ENCODE measurements at places on chromosomes 7 and 10.

DNA sequence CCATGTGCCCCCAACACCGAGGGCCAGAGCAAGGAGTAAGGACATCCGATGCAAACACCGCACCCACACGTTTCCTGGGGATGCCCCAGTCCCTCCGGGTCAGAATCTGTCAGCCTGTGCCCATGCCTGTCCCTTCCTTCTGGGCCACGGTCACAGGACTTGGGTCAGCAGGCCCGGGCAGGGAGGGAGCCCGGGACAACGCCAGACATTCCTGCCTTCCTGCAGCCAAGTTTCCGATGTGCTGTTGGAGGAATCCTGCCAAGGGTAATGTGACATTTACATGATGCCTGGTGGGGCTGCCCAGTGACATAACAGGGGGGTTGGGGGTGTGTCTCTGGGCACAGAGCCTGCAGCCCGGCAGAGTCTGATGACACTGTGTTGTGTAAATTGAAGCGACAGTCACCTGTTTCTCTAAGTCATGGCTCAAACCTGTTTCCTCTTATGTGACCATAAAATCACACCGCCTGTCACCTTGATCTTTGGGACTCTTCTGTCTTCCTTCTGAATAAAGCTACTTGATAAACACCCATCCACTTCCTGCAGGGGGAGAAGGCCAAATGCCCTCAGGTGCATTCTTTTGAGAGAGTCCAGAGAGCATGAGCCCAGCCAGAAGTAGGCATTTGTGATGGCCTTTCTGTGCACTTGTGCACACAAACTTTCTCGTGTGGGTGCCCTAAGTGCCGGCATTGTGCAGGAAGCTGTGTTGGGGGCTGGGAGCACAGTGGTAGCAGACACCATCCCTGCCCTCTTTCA is 175.3 kb upstream of the RHEB start:
- DNase-seq, result no peak

GRCh38 chr7:94182066-94182465 is 177.9 kb upstream of the BET1 start:
- no peak for DNase-seq

GRCh38 chr10:15624401-15625196 is 95.1 kb downstream of the ITGA8 start:
- DNase-seq, result no peak

GRCh38 chr7:22697876-22698606 is 29.0 kb upstream of the IL6 start:
- no peak for DNase-seq

- no peak for DNase-seq
Observed at GRCh38 chr7:98821348-98821747, 48.5 kb downstream of the TMEM130 start.

- DNase-seq, result no peak
Observed at GRCh38 chr10:22459496-22459895, 114.2 kb downstream of the SPAG6 start.

DNA sequence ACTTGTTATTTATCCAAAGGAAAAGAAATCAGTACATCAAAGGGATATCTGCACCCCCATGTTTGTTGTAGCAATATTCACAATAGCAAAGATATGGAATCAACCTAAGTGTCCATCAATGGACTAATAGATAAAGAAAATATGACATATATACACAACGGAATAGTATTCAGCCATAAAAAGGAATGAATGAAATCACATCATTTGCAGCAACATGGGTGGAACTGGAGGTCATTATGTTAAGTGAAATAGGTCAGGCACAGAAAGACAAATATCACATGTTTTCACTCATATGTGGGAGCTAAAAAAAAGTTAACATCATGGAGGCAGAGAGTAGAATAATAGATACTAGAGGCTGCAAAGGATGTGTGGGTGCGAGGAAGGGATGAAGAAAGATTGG is 25.0 kb upstream of the KAT6B start:
- DNase-seq, result no peak

- no peak for DNase-seq
Observed at GRCh38 chr7:96349572-96349971, 27.7 kb upstream of the SLC25A13 start.

- no peak for DNase-seq
Observed at GRCh38 chr7:131538813-131539179, 17.6 kb downstream of the PODXL start.

- DNase-seq, result no peak
Observed at GRCh38 chr7:155395176-155395797, 62.6 kb upstream of the EN2 start.

GRCh38 chr7:149074116-149074885 is 16.2 kb downstream of the ZNF786 start:
- DNase-seq, result no peak

DNA sequence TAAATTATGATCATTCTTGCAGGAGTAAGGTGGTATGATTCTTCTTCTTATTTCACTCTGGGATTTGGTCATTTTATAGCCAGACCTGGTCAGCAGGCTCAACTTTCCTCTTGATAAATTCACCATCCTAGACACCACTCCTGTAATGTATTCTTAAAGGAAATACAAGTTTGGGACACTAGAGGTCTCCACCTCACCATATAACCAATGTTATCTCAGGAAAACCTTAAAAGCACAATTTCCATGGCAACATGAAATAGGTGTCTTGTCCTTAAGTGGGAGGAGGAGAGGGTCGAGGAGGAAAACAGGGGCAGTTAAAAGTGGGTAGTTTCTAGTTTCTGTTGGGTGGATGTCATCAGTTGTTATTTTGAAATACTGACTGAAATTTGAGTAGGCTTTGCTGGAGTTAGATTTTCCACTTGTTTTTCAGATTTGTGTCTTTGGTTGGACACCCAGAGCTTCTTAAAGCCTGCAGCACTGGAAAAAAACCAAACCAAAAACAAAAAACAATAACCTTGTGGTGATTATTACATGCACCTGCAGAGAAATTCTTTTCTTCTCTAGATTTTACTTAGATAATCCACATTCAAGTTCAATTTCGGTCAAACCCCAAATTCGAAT is 163.1 kb downstream of the PRKCQ start:
- no peak for DNase-seq

DNA sequence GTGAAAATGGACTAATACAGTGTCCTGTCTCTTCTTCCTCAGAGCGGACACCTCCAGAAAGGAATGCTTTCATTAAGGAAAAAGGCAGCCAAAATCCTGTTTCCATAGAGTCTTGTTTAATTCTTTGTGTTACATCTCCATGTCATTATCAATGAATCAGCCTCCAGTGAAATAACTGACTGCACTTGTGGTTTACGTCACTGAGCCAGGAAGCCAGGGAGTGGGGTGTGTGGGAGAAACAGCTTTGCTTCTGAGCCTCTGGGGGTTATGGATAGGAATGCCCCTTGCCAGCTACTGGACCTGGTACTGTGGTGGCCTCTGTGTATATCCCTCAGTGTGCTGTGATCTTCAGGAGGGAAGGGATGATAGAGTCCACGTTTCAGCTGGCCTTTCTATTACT is 416.8 kb downstream of the GALNT17 start:
- DNase-seq, result no peak

- no peak for DNase-seq
Observed at GRCh38 chr7:107982918-107983389, 20.0 kb downstream of the LAMB1 start.

GRCh38 chr7:137091396-137091795 is 222.9 kb downstream of the CHRM2 start:
- DNase-seq, result no peak

DNA sequence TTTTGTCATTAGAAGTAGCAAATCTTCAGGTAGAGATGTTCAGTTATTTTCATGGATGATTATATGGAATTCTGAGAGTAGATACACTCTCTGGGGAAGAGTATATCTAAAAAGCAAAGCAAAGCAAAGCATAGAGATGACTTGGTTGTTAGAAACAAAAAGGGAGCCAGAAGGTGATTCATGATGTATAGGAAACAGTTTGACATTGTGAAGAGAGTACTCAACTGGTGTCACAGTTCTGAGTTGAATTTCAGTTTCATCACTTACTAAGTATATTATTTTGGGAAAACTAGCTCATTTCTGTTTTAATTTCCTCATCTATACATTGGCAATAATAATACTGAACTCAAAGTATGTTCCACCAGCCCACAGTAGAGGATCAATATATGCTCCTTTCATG is 86.8 kb downstream of the SEMA3C start:
- no peak for DNase-seq

- DNase-seq, result no peak
Observed at GRCh38 chr10:97852840-97853405, 3.3 kb downstream of the GOLGA7B start.

- DNase-seq, result no peak
Observed at GRCh38 chr7:103396471-103396870, 49.0 kb downstream of the PSMC2 start.

All from activated B cell treated with CpG ODN at 0.5 μM for 24 hours (primary cell).